ENCODE measurements at places on chromosomes 7 and 10.

GRCh38 chr10:72337039-72337629, 17.6 kb downstream of the DNAJB12 start:
- ATAC-seq: peak; percentile 48

- no peak for ATAC-seq
Measured at GRCh38 chr7:158975526-158976467, 119.4 kb downstream of the DYNC2I1 start.

DNA sequence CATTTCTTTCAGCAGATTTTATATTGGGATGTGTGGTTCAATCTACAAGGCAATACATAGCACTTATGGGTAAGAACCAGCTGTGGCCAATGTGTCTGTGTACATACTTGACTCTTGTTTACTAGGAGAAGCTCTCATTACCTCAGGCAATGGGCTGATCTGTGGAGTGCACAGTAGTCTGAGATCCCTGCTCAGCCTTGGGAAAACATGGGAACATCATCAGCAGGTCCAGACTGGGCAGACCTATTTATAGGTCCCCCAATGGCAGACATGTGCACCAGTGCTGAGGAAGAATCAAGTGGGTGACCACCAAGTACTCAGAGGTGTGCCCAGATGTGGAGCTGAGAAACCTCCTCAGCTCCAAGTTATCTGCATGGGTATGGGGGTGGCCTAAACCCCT, 349.7 kb downstream of the KIF20B start:
- no peak for ATAC-seq

GRCh38 chr7:84237533-84238173, 43.1 kb upstream of the SEMA3A start:
- ATAC-seq: peak; percentile 96

DNA sequence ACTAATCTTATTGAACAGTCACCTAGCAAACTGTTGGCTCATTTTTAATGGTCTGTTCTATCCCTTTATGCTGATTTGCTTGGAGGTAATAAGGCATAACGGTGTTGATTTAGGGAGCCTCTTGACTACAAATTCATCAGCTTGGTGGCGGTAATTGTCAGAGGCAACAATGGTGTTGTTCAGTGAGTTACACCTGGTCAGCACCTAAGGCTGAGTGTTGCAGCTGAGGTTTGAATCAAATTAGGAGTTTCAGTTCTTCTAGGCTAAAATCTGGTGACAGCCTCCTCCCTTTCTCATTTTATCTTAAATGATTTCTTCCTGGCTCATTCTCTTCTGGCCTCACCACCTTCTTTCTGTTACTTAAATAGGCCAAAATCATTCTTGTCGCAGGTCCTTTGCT, 42.3 kb upstream of the SP8 start:
- no peak for ATAC-seq

DNA sequence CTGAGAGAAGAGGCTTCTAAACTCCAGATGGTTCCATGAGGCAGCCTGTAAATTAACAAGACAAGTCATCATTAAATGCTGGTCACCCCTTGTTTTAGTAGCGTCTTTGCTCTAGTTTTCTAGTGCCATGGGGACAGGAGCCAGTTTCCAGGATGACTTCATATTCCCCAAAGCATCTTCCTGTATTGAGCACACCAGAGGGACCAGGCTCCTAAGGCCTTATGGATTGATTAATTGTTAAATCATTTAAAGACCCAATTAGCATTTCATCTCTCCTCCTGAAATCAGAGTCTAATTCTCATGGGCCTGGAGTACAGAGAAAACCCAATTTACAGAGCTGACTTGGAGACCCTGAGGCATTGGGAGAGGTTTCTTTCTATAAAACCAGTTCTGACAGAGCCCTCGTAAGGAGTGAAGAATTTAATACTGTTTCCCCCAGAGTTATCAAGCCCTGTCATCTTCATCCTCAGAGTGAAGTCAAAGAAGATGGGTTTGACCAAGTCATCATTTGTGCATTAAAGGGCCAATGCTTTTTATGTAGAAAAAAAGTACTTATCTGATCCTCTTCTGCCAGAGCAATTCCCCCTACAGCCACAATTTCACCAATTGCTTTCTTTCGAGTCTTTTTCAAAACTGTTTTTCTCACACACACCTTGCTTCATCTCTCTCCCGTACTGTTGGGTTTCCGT, 678.7 kb downstream of the SDK1 start:
- ATAC-seq: no peak

DNA sequence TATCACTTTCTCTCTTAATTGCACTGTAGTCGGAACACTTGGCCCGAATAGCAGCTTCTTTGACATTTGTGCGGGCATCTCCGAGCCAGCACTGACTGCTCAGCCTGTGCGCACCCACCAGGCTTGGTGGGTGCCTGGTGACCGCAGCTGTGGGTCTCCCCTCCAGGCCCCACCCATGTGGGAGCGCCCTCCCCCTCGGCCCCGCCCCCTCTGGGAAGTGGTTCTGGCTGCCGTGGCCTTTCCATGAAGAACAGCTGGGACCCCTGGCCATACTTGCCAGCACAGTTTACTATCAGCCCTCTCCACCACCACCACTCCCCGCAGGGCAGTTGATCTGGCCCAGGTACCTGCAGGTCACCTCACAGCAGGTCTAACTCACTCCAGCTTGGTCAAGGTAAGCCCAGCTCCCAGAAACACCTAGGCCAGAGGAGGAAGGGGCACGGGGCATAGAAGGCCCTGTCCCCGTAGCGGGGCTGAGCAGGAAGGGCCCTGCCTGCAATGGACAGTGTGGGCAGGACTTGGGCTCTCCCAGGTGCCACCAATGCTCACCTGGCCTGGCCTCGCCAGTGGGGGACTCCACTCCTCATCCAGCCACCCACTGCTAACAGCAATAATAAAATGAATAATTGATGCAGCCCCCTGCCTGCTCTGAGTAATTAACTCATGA, 5.8 kb downstream of the RASGEF1A start:
- no peak for ATAC-seq

GRCh38 chr7:158328376-158329013, 259.1 kb downstream of the PTPRN2 start:
- no peak for ATAC-seq

DNA sequence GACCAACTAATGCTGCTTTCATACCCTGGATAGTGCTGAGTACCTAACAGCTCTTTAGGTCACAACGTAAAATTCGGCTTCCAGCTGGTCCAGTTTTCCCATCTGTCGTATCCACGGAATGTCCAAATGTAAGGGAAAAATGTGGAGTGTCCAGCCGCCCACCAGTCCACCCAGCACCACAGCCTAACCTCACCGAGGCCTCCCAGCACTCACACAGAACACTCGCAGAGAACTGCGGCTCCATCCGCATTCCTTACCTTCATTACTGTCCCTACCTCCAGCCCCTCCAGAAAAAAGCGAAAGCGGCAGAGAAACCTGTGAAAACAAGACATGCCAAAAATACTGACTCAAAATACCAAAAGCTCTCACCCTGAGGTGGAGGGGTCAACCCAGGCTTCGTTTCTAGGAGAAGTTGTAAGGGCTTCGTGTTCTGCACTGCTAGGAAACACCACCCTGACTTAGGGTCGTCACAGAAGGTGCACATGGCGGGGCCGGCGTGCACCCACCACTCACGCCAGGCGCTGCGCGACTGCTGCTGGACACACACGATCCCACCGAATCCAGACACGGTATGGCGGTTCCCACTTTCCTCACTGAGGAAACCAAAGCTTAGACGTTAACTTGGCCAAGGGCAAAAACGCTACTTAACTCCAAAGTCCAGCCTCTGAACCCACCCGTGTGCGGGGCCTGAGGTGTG, 73.9 kb downstream of the AMZ1 start:
- ATAC-seq: no peak

DNA sequence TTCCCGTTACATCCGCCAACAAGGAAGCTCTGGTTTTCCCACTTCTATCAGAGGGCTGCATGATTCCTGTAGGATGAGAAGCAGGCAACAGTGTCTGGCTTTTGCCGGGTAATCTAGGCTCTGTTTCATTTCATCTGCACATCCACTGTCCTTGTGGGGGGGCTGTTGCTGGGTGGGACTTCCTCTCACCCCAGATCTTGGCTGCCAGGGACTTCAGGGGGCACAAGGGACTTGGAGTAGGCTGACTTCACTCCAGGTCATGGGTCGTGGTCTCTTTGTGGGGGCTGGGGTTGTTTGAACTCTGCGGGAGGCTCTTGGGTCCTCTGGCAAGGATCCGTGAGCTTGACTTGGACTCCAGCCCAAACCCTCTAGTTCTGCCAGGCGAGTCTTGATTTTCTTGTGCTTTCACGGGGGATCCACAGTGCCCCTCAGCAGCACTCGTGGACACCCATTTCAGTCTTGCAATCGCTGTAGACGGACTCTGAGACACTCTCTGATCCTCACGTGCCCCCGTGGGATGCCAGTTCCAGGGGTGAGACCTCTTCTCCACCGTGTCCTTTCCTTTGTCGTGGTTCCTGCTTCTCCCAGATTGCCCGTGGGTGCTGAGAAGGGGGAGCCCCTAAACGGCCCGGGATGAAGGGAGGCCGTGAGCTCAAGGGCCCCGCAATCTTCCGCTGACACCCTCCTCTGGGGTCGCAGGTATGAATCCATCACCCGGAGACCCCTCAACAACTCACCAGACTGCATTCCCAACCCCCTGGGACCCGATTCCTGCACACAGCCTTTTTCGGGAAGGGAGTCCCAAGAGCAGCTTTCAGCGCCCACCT, 21.4 kb upstream of the ZNF273 start:
- ATAC-seq: no peak

GRCh38 chr10:89889606-89890005, 188.2 kb downstream of the KIF20B start:
- no peak for ATAC-seq

DNA sequence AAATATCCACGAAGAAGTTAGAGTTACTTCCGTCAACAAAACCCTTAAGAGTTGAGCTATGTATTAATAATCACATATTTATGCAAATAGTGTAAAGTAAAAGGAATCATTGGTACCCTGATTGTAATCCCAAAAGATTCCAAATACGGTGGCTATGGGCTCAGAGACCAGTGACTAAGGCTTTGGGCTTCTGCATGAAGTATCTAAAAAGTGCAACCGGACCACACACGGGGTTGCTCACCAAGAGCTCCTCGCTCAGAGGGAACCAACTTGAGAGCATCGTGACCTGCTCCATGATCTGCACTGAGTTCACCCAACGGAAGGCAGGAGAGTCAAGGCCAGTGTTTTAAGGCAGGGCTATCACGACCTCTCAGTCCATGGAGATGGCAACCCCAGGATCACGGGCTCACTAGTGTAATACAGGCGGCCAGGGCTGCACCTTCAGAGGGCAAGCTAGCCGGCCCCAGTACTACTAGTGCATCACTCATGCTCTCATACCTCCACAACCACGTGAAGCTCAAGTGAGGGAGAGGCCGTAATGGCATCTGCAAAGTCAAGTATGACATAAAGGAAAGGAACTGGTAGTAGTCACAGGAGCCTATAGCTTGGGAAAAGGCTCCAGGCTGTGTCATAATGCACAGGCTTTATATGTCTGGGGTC, 77.1 kb upstream of the CAMK2B start:
- ATAC-seq: no peak

DNA sequence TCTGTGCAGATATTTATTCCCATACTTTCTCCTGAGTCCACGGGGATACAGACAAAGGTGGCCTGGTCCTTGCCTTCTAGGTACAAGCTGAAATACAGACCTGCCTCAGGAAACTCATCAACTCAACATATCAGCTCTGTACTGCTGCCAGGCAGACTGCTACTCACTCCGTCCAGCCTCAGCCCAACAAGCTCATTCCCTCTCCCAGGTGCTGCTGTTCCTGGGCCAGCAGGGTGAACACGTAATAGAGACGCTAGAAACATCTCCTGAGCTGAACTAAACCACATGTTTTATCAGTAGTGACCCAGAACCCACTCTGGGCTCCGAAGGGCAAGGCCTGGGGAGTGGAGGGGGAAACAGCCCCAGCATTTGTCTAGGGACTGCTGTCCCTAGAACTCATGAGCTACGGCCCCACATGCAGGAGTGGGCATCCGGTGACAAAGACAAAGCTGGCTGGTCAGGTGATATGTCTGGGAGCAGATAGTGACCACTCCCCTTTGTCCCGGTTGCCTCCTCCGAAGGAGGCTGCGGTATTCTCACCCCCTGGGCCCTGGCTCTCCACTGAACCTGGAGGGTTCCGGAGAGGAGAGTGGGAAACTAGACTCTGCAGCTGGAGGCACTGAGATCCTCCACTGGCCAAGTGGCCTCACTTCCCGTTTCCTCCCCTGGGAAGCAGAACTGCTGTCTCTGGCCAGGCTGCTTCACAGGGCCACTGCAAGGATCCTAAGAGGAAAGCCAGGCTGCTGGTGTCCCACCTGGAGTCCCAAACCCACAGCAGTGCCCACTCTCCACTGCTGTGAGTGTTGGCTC, 116.1 kb downstream of the FAM53B start:
- no peak for ATAC-seq

DNA sequence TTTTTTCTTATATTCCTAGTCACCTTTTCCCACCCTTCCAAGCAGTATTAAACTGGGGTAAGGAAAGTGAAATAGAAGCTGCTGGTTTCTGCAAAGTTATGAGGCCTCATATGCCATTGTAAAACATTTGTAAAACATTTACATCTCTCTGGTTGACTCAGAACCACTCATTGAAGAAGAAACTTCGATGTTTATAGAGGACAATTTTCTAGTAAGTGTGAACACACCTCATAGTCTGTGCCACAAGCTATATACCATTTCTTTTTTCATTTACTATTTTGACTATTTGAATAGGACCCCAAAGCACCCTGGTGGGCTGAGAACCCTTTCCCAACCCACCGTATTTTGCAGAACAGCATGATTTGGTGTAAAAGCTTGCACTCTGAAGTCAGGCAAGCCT, 12.9 kb upstream of the ITGB1 start:
- no peak for ATAC-seq

DNA sequence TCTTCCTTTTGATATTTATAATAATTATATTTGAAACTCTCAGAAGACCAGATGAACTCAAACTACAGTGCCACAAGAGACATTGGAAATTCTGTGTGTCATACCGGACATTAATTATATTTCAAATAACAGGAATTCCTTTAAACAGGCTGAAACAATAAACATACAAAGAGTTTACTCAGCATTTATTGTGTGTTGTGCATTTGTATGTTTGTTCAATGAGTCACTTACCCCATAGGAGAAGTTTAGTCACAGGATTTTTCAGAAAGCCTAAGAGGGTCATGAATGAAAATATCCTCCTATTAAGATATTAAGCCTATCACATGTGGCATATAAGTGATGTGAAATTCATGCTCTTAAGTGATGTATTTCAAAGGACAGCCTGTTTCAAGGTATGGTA, 566.8 kb downstream of the CNTNAP2 start:
- no peak for ATAC-seq

GRCh38 chr10:76997631-76998030, 640.0 kb downstream of the KCNMA1 start:
- no peak for ATAC-seq

Measured in SK-N-SH treated with all-trans-retinoic acid at 6 μM for 48 hours (cell line).